A549 treated with CORT108297 at 1 μM for 4 hours (cell line): ENCODE measurements at places on chromosomes 11 and 22. TPM values are rescaled to one million over a fixed set of nuclear protein-coding genes. Genes with fewer than 3 reads are reported as not detected.

Gene BRMS1
- 81.3 to 101 TPM (median 89.5 TPM) in 5 replicates for total RNA-seq

Gene GP1BB
- total RNA-seq = 0.28 to 1.8 TPM (median 1.6 TPM) in 5 replicates

Gene GRM5
- total RNA-seq = 0.01 TPM in 2 of 5 replicates, not detected in the others

Gene MUC5B
- total RNA-seq = 2.4 to 4.2 TPM (median 3.0 TPM) in 5 replicates

Gene OR4C3
- not detected in 5 replicates for total RNA-seq

Gene MCAM
- total RNA-seq = 9.8 to 13.2 TPM (median 11.5 TPM) in 5 replicates

Gene CDC42EP2
- total RNA-seq = 13.4 to 21.3 TPM (median 16.9 TPM) in 5 replicates

Gene NFAM1
- total RNA-seq = 0.01 TPM in 2 of 5 replicates, not detected in the others

Gene HTR3A
- not detected in 5 replicates for total RNA-seq

Gene H19
- 5.3 to 14.5 TPM (median 10.2 TPM) in 5 replicates for total RNA-seq

Gene FOLR2
- not detected in 5 replicates for total RNA-seq

Gene C11orf42
- total RNA-seq = not detected in 5 replicates

Gene MYRF
- 16.1 to 23.1 TPM (median 21.8 TPM) in 5 replicates for total RNA-seq

Gene SUSD2
- total RNA-seq = 51.8 to 70.7 TPM (median 69.9 TPM) in 5 replicates

Gene CARD10
- total RNA-seq = 25.1 to 38.6 TPM (median 38.4 TPM) in 5 replicates

Gene BRSK2
- 5.4 to 8.3 TPM (median 6.9 TPM) in 5 replicates for total RNA-seq

Gene RIMBP3C
- 0.13 to 0.23 TPM (median 0.18 TPM) in 5 replicates for total RNA-seq

Gene P2RX3
- 0.05 to 0.24 TPM (median 0.16 TPM) in 5 replicates for total RNA-seq

Gene RANBP1
- total RNA-seq = 269 to 300 TPM (median 289 TPM) in 5 replicates

Gene TOM1
- 14.9 to 15.8 TPM (median 15.1 TPM) in 5 replicates for total RNA-seq

Gene MTMR2
- total RNA-seq = 18.7 to 24.4 TPM (median 19.3 TPM) in 5 replicates

Gene MYEOV
- total RNA-seq = 98.5 to 119 TPM (median 112 TPM) in 5 replicates

Gene MPEG1
- not detected in 5 replicates for total RNA-seq
